ENCODE measurements at places on chromosomes 4 and X. TPM values are rescaled to one million over a fixed set of nuclear protein-coding genes. Genes with fewer than 3 reads are reported as not detected.

DNA sequence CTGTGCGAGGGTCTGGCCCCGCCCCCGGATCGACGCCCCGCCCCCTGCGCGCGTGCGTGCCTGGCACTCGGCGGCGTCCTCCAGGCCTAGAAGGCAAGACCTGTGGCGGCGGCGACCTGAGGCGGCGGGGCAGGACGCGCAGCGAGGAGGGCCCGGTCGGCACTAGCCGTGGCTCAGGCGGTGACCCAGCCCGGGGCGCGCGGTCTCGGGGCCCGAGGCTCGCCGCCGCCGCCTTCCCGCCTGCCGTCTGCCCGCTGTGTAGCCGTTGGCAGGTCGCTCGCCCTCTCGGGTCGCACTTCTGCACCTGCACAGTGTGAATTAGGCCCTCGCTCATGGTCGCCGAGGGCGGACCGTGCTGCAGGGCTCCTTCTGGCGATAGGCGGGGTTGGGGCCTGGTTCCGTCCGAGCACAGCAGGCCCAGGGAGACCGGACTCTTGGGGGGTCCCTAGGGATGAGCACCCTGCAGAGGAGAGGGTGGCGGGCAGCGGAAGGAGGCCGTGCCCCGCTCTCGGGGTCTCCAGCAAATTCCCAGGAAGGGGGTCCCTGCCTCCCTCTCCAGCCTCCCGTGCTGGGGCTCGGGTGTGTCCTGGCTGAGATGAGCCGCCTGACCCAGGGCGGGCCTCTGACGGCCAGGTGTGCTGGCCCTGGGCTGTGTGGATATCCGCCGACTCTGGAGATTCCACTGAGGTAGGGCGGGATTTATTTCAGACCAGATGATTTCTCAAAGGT lies 557 bp upstream of the FAM53A start:
- peak overlapping the region; percentile 53 for H3K27ac ChIP-seq
- H3K4me1 ChIP-seq = peaks cover 15% of the 10 kb centered on the region
- DNase-seq = no peak

DNA sequence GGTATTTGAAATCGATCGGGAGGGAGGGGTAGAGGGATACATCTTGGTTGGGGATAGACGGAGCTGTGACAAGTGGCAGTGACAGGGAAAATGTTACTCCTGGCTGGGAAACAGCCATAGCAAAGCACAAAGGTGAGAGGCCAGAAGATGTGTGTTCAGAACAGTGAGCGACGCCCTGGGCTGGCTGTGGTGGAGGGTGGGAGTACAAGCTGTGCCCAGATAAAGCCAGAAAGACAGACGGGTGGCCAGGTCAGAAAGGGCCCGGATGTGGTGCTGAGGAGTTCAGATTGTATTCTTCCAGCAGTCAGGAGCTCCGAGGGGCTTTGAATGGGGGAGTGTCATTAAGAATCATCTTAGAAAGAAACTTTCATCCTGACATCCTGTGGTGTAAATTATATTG lies 27.9 kb downstream of the CCDC149 start:
- no peaks in the 10 kb centered on the region for H3K36me3 ChIP-seq
- no peaks in the 10 kb centered on the region for H3K4me1 ChIP-seq
- H3K27ac ChIP-seq = no peak overlapping the region
- DNase-seq = no peak

- H3K27ac ChIP-seq = no peak overlapping the region
- no peaks in the 10 kb centered on the region for H3K36me3 ChIP-seq
- no peaks in the 10 kb centered on the region for H3K27me3 ChIP-seq
- DNase-seq = no peak
- no peaks in the 10 kb centered on the region for H3K4me1 ChIP-seq
These were observed 404.2 kb downstream of the KCNIP4 start for GRCh38 chr4:21544415-21544814.

GRCh38 chr4:32073542-32073941 lies 1353.4 kb downstream of the PCDH7 start:
- DNase-seq = no peak
- no peak overlapping the region for H3K4me3 ChIP-seq
- H3K36me3 ChIP-seq = no peaks in the 10 kb centered on the region
- H3K4me1 ChIP-seq = no peaks in the 10 kb centered on the region
- no peaks in the 10 kb centered on the region for H3K27me3 ChIP-seq

ANK2 gene
- total RNA-seq = 14.0 TPM

FABP2 gene
- total RNA-seq = not detected

PWWP3B gene
- 0.44 TPM for total RNA-seq

GRCh38 chr4:67035501-67035900 lies 509.8 kb downstream of the CENPC start:
- H3K27ac ChIP-seq = no peak overlapping the region
- no peak overlapping the region for H3K4me3 ChIP-seq
- no peaks in the 10 kb centered on the region for H3K36me3 ChIP-seq
- no peak for DNase-seq
- no peaks in the 10 kb centered on the region for H3K4me1 ChIP-seq
- H3K27me3 ChIP-seq = no peaks in the 10 kb centered on the region

DNA sequence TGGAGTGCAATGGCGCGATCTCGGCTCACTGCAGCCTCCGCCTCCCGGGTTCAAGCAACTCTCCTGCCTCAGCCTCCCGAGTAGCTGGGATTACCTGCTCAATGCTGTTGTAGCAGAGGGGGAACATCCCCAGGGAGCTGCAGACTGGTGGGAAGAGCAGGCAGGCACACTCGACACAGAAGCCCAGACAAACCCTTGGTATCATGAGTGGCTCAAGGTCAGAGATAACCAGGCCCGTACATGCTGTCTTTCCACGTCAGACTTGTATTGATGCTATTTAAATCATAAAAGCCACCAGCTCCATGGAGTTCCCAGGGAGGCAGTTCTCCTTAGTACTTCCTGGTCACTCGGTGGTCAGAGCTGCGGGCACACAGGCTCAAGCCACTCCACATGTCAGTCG lies 33.2 kb downstream of the TRIML2 start:
- no peaks in the 10 kb centered on the region for H3K36me3 ChIP-seq
- no peaks in the 10 kb centered on the region for H3K4me1 ChIP-seq
- no peak overlapping the region for H3K4me3 ChIP-seq
- no peaks in the 10 kb centered on the region for H3K27me3 ChIP-seq
- H3K27ac ChIP-seq = no peak overlapping the region

DNA sequence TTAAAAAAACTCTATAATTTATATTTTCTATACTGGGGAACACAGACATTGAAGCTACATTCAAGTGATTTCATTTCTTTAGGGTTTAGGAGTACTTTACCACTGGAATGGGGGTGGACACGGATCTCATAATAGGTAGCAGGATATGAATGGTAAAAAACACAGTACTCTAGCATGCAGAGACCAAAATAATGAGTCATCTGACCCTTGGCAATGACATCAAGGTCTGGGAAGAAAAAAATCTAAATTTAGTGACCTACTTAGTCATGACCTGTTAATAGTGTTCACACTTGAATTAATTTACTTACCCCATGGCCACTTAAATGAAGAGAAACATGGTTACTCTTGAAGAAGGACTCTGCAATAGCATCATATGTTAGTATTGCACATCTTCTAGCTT lies 187.9 kb downstream of the EPHA5 start:
- no peak for DNase-seq
- no peaks in the 10 kb centered on the region for H3K36me3 ChIP-seq
- H3K4me3 ChIP-seq = no peak overlapping the region
- no peaks in the 10 kb centered on the region for H3K4me1 ChIP-seq
- no peaks in the 10 kb centered on the region for H3K27me3 ChIP-seq

DNA sequence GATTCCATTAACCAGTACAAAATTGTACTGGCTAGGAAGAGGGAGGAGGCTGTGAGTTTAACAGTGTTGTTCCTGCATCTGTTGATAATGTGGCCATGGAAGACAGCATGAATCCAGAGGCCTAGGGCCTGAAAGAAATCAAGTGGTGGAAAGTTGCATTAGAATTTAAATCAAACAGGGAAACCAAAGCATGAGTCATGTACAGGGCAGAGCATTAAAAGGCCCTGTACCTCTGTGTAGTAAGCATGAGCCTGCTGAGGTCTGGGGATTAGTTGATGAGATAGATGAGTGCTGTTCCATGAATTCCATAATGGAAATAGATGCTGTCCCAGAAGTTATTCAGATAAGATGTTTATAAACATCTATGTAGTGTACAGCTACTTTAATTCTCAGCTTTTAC lies 58.3 kb downstream of the MID1IP1 start:
- H3K27ac ChIP-seq = no peak overlapping the region
- no peak overlapping the region for H3K4me3 ChIP-seq
- H3K27me3 ChIP-seq = no peaks in the 10 kb centered on the region

DNA sequence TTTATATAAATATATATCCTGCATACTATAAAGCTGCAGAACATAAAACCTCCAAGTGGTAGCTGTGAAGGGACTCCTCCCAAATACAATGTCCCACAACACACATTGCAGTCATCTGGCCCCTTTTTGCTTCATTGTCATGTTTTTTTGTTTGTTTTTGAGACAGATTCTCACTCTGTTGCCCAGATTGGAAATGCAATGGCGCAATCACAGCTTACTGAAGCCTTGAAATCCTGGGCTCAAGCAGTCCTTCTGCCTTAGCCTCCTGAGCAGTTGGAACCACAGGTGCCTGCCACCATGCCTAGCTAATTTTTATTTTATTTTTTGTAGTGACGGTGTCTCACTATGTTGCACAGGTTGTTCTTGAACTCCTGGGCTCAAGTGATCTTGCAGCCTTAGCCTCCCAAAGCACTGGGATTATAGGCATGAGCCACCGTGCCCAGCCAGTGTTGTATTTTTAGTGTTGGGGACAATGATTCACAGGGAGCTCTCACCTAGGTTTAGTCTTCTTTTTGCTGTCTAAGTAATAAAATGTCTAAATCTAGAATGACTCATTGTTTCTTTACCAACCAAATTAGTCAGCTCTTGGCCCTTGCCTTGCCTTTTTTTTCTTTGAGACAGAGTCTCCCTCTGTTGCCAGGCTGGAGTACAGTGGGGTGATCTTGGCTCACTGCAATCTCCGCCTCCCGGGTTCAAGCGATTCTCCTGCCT lies 24.0 kb upstream of the XIAP start:
- H3K36me3 ChIP-seq = no peaks in the 10 kb centered on the region
- no peak overlapping the region for H3K27ac ChIP-seq
- no peak overlapping the region for H3K4me3 ChIP-seq
- no peaks in the 10 kb centered on the region for H3K27me3 ChIP-seq

DNA sequence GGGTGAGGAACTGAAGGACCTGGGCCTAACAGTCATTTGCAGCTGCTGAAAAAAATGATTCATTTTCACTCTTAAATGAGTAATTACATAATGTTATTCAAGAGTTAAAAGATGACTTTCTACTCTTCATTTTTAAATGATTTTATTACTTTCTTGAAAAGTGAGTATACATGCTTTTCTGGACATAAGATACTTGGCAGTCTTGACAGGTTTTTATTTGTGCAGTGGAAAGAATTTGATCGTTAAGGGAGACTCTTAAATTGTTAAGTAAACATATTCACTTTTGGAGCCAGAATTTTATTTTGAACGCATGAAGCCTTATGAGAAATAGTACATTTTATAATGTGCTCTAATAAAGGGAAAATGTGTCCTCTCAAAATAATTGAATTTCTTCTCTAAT lies 245.7 kb downstream of the TENM3 start:
- no peaks in the 10 kb centered on the region for H3K36me3 ChIP-seq
- no peaks in the 10 kb centered on the region for H3K4me1 ChIP-seq
- DNase-seq = no peak
- H3K27ac ChIP-seq = no peak overlapping the region

ADAMTS3 gene
- total RNA-seq = 1.1 TPM

GRCh38 chrX:13666836-13667235 lies 13.9 kb downstream of the TCEANC start:
- H3K4me1 ChIP-seq = peaks cover 11% of the 10 kb centered on the region
- peaks cover 7% of the 10 kb centered on the region for H3K36me3 ChIP-seq
- H3K27ac ChIP-seq = no peak overlapping the region
- no peaks in the 10 kb centered on the region for H3K27me3 ChIP-seq
- no peak overlapping the region for H3K4me3 ChIP-seq

RTL9 gene
- total RNA-seq = not detected

DNA sequence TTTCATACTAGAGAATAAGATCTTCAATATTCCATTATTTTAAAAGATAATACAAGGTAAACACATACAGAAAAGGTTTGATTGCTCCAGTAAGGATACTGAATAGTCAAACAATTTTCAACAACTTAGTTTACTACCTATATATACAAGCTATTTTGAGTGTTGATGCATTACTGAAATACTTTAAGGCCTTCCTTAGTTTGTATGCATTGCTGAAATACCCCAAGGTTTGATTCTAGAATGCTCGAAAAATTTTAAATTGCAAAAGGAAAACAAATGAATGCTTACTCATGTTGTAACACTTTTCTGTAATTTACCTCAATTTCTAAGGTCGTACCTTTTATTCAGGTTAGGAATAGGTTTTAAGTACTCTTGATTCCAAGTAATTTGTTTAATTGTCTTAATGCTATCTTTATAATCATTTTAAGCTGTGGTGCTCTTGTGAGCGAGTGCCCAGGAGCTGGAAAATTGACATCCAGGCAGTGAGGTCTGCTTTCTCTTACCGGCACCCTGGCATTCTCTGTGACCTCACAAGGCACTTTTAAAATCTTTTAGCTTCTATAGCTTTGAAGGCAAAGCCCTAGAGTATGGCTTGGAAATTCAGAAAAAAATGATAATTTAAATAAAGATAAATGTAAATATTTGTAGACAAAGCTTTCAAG lies 114.0 kb downstream of the BMPR1B start:
- no peak overlapping the region for H3K4me3 ChIP-seq
- no peak overlapping the region for H3K27ac ChIP-seq
- H3K36me3 ChIP-seq = no peaks in the 10 kb centered on the region
- no peak for DNase-seq
- no peaks in the 10 kb centered on the region for H3K27me3 ChIP-seq

DNA sequence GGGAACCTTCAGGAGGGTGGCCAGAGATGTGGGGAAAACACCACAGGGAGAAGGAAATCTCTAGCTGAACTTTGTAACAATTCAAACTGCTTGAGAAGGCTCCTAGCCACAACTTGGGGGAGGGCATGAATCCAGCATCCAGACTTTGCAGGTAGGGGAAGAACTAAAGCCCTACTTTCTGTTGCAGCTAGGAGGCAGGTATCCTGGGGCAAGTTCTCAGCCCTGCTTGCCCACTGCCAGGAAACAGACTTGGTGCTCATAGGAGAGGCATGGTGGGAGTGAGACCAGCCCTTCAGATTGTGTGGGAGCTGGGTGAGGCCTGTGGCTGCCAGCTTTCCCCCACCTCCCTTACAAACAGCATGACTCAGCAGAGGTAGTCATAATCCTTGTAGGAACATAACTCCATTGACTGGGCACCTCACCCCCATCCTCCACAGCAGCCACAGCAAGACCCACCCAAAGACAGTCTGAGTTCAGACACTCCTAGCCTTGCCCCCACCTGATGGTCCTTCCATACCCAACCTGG lies 209.5 kb upstream of the CPEB2 start:
- H3K4me3 ChIP-seq = no peak overlapping the region
- H3K4me1 ChIP-seq = no peaks in the 10 kb centered on the region
- H3K27me3 ChIP-seq = no peaks in the 10 kb centered on the region

Data from lower lobe of right lung (tissue), 2 donors.